ENCODE measurements at places on chromosomes 3 and 15.

DNA sequence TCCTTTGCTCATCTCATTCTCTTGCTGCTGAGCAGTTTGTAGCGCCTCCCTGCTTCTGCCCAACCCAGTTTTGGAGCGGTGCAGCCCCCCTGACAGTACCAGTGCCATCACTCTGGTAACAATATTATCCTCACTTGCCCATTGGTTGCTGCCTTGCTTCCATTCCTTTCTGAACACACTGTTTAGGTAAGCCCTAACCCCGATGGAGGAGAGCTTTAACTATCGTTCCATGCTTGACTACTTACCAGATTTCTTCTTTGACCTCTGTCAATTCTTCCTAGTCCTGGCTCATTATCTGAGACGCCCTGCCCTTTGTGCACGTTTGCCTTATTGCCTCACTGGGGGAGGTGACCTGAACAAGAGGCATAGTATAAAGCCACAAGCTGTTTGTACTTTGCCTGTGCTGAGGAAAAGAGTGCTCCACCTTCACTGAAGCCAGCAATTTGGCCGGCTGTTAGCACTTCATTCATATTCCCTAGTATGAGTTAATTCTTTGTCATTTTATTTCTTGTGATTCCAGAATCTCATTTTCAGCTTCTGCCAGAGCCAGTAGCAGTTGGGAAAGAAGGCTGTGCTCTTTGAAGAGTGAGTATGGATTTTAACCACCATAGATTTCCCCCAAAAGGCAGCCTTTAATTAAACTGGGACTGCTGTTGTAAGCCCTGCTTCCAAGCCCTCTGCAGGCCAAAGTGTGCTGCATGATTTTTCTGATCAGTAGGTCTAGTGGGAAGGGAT is 11.9 kb downstream of the ABHD6 start:
- DNase-seq = no peak

- DNase-seq = no peak
Measured at GRCh38 chr3:11465744-11466616, 177.7 kb downstream of the VGLL4 start.

GRCh38 chr3:108126348-108126747 is 35.5 kb upstream of the CD47 start:
- DNase-seq = no peak

GRCh38 chr3:32398531-32398930 is 6.9 kb downstream of the CMTM7 start:
- DNase-seq = no peak

GRCh38 chr3:59717679-59718205 is 667.9 kb upstream of the CFAP20DC start:
- DNase-seq = no peak

DNA sequence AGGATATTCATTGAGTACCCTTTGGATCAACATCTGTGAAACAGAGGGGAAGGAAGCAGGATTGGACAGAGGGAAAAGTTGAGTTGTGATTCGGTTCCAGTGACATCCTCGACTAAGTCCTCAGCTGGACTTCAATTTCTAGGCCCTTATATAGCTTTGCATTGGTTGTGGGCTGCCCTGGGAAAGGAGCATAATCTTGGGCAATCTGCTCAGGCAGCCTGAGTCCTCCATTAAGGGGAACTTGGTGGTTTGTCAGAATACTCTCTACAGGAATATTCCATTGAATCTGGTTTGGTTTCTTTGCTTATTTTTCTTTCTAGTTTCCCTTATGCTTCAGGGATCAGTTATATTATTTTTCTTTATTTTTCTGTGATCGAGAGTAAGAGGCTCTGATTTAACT is 94.1 kb downstream of the TCF12 start:
- no peak for DNase-seq

DNA sequence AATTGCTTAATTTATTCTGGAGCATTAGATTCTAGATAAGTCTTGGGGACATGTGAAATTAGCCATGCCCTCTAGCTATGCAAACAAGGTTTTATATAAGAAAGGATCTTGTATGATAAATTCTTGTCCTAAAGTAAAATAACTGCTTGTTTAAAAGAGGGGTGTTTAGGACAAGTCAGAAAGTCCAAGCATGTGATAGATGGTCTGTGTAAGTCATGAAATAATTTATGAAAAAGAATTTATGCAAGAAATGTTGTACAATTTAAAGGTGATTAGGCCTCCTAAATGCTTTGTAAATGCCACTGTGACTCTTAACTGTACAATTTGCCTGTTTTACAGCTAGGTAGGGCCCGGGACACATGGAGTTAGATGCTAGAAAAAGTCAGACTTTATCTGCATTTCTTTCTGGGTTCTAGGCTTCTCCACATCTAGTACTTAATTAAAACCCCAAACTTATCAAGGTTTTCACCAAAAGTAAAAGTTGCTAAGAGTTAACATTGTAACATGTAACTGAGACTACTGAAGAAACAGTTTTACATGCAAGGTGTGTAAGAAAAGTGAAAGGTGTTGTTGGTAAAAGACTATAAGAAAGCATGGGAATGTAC is 13.2 kb downstream of the LINS1 start:
- DNase-seq = no peak

DNA sequence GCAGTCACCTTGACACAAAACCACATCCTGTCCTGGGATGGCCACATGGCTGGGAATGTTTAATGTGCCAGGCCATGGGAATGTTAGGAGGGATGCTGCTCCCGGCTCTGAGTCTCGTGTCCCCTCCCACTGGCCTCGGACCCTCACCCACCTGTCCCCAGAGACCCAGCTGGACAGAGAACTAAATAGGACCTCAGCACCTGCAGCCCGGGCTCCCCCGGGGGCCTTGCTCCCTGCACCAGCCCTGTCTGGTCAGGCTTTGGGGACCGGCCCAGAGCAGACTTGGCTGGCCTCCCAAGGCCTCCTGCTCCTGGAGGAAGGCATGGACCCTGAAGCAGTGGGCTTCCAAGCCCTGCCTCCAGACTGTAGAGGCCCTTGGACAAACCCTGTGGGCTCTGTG is 100.0 kb upstream of the IQSEC1 start:
- no peak for DNase-seq

GRCh38 chr3:183197734-183198133 is 35.2 kb upstream of the LAMP3 start:
- DNase-seq = no peak

DNA sequence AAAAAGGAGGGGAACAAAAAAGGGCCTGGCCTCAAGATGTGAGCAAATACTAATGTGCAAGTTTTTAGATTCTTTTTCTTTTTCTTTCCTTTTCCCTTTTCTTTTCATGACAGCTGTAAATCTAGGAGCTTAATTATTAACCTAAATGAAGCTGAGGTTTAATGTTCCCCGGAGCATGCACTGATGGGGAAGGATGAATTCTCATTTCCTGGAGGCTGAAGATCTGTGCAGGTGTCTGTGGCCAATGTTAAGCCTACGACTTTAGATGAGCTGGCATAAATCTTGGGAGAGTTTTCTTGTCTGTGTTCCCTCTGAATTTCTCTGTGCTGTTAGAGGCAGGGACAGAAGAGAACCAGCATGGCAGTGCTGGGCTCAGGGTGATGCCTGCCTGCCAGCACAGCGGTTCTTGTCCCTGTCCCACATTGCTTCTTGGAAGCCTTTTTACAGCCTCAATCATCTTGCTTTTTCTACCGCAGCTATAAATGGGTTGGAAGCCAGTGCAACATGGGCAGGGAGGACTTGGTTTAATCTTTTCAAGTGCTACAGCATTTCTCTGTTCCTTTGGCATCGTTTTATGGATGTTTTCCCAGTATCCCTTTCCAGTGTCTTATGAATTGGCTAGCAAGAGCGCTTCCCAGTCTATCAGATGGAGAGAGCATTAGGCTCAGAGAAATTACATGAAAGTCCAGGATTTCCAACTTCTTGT is 119.1 kb downstream of the ATG7 start:
- DNase-seq = no peak

GRCh38 chr15:66864871-66865281 is 162.8 kb downstream of the SMAD6 start:
- DNase-seq = no peak

- no peak for DNase-seq
Measured at GRCh38 chr3:134197681-134198261, 52.9 kb downstream of the RYK start.

GRCh38 chr15:27746401-27746955 is 352.6 kb downstream of the OCA2 start:
- no peak for DNase-seq

DNA sequence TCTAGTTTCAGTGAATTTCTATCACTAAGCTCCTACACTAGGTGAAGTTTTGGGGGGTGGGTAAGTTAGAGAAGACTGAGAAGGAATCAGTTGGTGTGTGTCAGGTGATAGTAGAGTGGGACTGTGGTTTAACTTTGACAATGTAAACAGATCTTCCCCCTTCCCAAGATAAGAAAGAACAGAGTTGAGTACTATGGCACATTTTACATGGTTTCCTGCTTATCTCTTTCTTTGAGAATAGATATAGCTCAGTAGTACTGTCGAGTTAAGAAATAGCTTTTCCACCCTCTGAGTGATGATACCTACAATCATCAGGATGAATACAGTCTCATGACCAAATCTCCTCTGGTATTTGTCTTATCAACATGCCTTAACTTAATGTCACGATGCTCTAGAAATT is 42.8 kb downstream of the GAP43 start:
- DNase-seq = no peak

GRCh38 chr3:48835650-48836366 is 11.9 kb downstream of the PRKAR2A start:
- no peak for DNase-seq

GRCh38 chr15:63456258-63456657 is 48.1 kb upstream of the USP3 start:
- DNase-seq = no peak

- DNase-seq = peak; percentile 66
Measured at GRCh38 chr3:142993958-142994442, 7.4 kb upstream of the U2SURP start.

DNA sequence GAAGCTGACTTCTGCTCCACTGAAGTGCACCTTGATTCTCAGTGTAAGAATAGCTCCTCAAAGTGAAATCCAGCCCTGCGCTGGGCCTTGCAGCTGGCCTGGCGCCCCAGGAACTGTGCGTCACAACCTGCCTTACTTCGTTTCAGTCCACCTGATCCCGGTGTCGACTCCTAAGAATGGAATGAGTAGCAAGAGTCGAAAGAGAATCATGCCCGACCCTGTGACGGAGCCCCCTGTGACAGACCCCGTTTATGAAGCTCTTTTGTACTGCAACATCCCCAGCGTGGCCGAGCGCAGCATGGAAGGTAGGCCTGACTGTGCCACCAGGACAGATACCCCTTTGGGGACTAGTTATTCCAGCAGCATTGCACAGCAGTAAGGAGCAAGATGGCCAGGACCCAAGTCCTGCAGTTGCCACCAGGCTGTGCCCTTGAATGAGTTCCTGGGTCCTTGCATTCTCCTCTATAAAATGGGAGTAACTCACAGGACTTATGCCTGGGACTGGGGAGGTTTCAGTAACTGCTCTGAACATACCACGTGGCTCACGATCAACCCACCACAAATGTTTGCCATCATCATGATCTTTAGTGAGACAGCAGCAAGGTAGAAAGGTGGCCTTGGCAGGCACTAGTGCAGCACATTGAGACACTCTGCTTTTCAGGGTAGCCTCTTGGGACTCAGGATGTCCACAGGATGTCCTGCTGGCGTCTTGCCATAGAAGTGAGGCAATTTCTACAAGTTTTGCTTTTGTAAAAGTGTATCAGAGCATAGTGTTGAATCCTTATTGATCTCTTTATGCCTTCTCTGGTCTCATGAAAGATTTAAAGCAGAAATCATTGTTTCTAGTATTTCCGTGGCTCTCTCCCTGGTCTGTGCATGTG is 46.8 kb downstream of the PXYLP1 start:
- DNase-seq = no peak

DNA sequence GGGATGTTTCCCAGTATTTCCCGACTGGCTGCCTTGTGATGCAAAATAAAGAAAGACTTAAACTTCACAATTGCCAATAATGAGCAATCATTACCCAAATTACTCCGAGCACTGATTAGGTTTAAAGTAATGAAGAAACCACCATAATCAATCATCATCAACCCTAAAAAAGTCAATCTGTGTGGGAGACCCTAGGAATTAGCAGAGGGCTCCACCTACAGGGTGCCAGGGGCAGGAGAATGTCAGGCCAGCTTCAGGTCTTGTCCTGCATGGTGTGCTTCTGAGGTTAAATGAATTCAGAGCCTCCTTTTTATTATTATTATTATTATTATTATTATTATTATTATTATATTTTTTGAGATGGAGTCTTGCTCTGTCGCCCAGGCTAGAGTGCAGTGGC is 478.0 kb upstream of the ARRDC4 start:
- no peak for DNase-seq

- DNase-seq = no peak
Measured at GRCh38 chr15:57890351-57890750, 175.2 kb downstream of the ALDH1A2 start.

- no peak for DNase-seq
Measured at GRCh38 chr15:74978503-74978902, 16.9 kb upstream of the SCAMP5 start.

- no peak for DNase-seq
Measured at GRCh38 chr3:88283242-88283592, 133.5 kb downstream of the C3orf38 start.

GRCh38 chr3:179446501-179446900 is 4.8 kb downstream of the GNB4 start:
- DNase-seq = no peak

GRCh38 chr3:127706785-127707351 is 34.1 kb downstream of the ABTB1 start:
- no peak for DNase-seq

DNA sequence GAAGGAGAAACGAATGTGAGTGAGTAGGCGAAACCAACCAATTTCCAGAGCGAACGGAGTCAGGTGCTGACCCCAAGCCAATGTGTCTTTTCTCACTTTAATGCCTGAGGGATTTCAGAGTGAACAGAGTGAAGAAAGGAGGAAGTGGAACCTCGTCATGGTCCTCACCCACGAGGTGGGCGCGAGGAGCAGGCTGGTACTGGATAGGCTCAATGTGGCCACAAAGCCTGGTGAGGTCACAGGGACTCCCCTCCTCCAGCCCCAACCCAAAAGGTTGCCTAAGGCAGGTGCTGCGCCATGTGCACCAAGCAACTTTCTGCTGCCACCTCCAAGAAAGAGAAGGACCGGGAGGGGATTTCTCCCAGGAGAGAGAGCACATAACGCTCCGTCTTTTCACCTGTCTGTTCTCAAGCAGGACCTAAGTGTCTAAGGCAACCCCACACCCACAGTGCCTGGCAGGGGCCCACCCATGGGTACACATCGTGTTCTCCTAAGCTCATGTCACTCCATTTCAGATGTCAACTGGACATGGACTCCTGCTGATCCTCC is 3.8 kb downstream of the NRROS start:
- no peak for DNase-seq

DNA sequence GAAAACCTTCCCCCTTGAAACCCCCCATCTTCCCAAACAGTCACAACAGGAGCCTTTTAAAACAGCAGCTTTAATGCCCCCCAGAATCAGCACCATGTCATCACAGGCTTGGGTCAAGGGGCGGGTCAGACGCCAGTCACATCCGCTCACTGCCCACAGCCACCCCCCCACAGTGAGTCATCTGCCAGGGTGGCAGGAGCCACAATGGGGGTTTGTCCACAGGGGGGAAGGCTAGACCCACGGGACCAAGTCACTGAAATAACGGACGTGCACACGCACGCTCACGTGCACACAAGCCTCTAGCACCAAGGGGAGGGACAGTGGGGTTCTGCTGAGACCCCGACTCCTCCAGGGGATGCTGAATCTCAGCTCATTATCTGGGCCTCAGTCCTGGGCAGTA is 441 bp upstream of the UCN2 start:
- DNase-seq = no peak
